ENCODE measurements at places on chromosomes 3 and 15.

DNA sequence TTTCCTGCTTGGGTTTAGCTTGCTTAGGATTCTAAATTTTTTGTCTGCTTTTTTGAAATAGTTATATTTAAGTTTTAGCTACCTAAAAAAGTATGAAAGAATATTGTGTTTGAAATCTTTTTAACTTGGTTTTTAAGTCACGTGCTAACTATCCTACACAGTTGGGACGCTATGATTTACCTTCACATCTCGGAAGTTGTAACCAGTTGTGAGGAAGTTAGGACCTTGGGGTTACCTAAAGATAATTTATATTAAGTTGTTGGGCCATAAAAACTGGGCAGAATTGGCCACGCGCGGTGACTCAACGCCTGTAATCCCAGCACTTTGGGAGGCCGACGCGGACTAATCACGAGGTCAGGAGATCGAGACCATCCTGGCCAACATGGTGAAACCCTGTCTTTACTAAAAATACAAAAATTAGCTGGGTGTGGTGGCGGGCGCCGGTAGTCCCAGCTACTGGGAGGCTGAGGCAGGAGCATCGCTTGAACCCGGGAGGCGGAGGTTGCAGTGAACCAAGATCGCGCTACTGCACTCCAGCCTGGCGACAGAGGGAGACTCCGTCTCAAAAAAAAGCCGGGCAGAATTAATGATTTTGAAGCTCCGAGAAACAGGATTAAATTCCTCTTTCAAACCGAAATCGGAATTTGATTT is 1.0 kb downstream of the ZFAND6 start:
- DNase-seq = no peak

DNA sequence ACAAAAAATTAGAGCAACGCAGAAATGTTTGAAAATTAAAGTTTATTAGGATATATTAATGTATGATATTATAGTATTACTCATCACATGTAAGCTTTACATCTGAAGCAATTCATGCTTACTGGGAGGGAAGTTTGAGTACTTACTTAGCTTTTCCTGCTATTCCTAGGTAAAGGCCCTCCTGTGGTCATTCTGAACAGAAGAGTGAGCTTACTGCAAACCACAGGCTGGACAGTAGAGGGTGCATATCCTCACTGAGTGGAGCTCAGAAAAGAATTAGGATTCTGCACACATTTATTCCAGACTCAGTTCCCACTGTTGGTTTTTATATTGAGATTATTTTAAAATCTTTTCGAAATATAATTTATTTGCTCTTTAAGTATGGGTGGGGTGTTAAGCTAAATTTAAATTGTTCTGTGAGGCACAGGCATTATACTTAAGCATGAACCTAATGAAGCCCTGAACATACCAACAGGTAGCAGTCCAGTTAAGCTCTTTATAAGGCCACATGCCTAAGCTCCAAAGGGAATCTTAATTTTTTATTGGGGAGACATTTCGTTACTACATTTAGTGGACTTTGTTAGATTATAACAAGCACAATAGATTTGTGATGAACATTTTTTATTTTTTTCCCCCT is 10.2 kb downstream of the MRPS22 start:
- no peak for DNase-seq

- DNase-seq = no peak
Measured at GRCh38 chr3:8768364-8769087, 887 bp downstream of the OXTR start.

- DNase-seq = no peak
Measured at GRCh38 chr3:160176923-160177322, 48.3 kb upstream of the C3orf80 start.

DNA sequence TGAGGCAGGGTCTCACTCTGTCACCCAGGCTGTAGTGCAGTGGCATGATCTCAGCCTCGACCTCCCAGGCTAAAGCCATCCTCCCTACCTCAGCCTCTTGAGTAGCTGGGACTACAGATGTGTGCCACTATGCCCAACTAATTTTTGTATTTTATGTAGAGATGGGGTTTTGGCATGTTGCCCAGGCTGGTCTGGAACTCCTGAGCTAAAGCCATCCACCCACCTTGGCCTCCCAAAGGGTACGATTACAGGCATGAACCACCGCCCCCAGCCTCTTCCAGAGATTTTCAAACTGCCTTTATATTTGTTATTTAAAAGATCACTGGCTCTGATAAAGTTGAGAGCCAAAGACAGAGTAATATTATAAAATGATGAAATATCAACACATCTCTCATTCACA is 37.3 kb downstream of the BSN start:
- DNase-seq = no peak
